ENCODE measurements at places on chromosomes 1 and 21. TPM values are rescaled to one million over a fixed set of nuclear protein-coding genes. Genes with fewer than 3 reads are reported as not detected.

Gene OR2L2
- total RNA-seq, result under 0.01 TPM

Gene MATN1
- total RNA-seq, result 0.14 TPM

Gene S100A5
- not detected for total RNA-seq

- no peak for DNase-seq
Observed at GRCh38 chr1:160459056-160459455, 58.7 kb downstream of the VANGL2 start.

- no peak for DNase-seq
Observed at GRCh38 chr1:223525957-223526356, 132.7 kb downstream of the CCDC185 start.

DNA sequence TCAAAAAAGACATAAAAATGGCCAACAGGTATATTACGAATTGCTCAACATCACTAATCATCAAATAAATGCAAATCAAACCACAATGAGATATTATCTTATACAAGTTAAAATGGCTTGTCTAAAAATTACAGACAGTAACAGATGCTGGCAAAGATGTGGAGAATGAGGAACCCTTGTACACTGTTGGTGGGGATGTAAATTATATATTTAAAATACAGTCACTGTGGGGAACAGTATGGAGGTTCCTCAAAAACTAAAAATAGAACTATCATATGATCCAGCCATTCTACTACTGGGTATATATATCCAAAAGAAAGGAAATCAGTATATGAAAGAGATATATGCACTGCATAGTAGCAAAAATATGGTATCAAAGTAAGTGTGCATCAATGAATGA lies 1037.2 kb upstream of the B3GALT2 start:
- DNase-seq, result no peak

Gene MNDA
- total RNA-seq, result 21.6 TPM

GRCh38 chr1:53365437-53366063 lies 37.7 kb upstream of the LRP8 start:
- no peak for DNase-seq

Measured in thymus (tissue), 14 donors.